ENCODE measurements at places on chromosomes 16 and 17.
A peak's percentile ranks its signal among the peaks of the same experiment; 100 is the strongest.

DNA sequence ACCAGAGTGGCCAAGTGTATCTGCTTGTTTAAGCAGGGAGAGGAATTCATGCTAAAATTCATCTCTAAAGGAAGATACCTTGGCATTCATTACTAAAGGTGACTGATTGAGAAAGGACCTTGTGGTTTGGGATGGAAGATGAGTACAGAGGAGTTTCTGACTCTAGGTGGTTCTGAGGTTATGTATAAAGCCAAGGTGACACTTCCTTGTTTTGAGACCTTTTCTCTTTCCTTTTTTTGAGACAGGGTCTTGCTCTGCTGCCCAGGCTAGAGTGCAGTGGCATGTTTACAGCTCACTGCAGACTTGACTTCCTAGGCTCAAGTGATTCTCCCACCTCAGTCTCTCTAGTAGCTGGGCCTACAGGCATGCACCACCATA, 9.1 kb downstream of the ABHD15 start:
- DNase-seq, result no peak

DNA sequence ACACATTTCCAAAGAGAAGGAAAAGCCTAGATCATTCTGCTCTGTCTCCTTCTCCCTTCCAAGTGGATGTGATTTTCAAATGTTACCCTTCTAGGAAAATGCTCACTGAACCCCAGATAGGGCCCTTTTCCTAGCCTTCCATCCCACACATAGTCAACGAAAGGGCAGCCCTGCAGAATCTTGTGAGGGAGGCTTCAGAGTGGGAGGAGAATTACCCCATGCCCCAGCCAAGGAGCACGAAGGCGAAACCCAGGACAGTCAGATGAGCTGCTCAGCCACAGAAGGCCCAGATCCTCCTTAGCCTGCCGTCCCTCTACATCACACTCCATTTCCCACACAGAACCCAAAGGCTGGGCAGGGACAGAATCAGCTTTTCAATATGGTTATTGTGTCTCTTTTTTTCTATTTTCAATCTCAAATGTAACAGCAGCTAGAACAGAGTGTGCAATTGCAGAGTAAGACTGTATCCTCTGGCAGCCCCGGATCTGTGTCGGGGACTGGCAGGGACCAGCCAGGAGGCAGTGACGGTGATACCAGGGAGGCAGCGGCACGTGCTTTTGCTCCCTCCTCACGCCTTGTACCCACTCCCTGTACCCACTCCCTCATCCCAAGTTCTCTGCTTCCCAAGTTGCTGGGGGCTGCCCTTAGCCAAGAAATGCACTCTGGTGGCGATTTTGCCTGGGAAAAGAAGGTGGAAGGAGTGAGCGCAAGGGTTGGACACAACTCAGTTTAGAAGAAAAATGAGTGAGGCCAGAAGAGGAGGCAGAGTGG, 3.7 kb upstream of the SDK2 start:
- no peak for DNase-seq

DNA sequence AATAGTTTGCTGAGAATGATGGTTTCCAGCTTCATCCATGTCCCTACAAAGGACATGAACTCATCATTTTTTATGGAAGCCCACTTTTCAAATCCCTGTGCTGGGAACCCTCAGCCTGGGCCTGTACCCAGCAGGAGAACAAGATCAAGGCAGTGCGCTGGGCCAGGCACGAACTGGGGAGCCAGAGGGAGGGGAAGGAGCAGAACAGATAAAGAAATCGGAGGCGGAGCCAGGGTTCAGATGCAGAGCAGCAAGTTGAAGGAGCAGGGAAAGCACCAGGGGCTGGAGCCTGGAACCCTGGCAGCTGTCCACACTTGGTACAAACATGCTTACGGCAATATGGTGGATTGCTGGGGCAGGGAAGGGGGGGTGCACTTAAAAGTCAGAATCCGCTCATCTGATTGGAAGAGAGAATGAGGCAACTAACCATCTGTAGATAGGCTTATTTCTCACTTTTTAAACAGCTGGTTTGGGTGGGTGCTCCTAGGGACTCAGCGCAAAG, 107.5 kb downstream of the NOG start:
- DNase-seq, result no peak

GRCh38 chr17:57415751-57416207, 159.5 kb downstream of the MSI2 start:
- DNase-seq, result no peak

DNA sequence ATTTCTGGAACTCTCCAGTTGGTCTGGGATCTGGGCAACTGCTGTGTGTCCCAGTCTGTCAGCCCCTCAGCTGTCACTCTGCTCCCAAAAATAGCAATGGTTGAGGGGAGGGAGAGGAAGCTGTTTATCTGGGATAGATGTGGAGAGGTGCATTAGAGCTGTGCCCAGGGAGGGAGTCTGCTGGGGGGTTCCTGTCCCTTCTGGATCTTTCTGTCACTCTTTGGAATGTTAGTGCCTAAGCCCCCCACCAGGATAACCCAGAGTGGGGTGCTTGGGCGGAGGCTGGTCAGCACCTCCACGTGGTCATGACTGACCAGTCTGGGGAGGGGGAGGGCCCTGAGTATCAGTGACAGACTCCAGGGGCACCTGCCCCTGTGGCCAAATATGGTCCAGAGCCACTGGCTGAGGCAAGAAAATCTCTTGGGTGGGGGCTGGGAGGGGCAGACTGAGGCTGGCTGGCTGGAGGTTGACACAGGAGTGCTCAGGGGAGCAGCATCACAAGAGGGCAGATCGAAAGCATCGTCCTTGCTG, at the start of gene UNC45B:
Gene UNC45B, plus strand, starts transcription at position 443 of the 531 bp plus-strand sequence. CDS start 447 bp downstream, outside the sequence.
- no peak for DNase-seq

GRCh38 chr16:72800524-72801161, 247.3 kb downstream of the ZFHX3 start:
- DNase-seq, result no peak

- DNase-seq, result no peak
Observed at GRCh38 chr17:80183581-80184422, 14.0 kb downstream of the CARD14 start.

- no peak for DNase-seq
Observed at GRCh38 chr17:56601591-56601990, 8.1 kb downstream of the NOG start.

- DNase-seq, result no peak
Observed at GRCh38 chr17:44216694-44217093, 2.8 kb downstream of the UBTF start.

DNA sequence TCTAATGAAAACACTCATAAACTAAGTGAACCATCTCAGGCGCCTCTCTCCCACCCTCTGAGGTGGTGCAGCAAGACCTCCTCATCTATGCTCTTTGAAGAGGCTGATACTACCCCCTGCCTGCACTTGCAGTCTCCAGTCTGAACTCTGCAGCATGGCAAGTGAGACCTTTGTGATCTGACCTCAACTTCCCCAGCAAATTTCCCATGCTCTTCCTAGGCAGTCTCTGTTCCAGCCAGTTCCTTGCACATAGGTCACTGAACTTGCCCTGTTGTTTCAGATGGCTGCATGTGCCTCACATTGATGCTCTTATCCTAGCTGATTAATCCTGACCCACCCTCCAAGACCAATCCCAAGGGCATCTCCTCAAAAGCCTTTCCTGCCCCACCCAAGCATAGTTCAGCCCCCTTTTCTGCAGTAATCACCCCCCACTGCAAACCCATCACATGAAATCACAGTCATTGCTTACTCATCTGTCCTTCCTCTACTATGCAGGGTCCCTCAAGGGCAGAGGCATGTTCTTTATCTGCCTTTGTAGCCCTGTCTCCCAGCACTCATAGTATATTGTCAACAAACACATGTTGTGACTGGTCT, 42.0 kb downstream of the TBX21 start:
- DNase-seq, result no peak

DNA sequence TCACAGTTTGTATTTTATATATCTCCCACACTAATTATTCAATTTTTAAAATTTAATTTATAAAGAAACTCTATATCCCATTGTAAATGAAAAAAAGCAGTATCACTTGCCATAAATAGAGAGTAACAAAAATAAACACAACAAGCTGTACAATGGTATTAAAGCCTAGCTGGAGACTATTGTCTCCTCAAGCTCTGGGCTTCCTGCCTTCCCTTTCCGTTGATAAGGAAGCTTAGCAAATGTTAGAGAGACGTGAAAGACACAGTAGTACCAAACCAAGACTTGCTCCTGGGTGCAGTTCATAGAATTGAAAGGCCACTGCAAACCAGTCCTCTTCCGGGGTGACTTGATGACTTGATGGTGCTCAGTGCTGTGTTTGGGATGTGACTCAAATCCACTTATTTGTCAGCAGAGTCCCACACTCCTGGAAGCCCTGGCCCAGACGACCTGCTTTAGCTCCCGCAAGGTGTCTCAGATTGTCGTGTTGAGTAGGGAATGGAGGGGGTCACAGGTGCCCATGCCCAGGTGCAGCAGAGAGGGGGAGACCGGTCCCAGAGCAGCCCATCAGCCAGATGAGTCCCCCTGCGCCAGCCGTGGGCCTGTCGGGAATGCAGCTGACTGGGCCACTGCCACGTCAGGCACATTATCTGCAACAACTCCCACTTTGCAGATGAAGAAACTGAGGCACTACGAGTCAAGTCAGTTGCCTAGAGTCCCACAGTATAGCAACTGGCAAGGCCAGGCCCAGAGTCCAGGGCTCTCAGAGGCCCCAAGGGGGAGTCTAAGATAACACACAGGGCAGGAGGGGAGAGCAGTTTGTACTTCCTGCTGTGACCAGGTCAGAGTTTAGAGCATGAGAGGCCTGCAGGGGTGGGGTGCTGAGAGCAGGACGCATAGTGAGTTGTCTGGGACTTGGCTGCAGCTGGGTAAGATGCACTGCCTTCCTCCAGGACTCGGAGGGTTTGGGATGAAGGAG, 40.5 kb downstream of the PSME3IP1 start:
- DNase-seq, result no peak

- DNase-seq, result no peak
Observed at GRCh38 chr17:76178124-76178523, 37.1 kb upstream of the FOXJ1 start.

GRCh38 chr16:19179546-19180490, 11.8 kb downstream of the SYT17 start:
- DNase-seq, result peak; percentile 32

GRCh38 chr17:40623419-40624210, 24.0 kb downstream of the SMARCE1 start:
- no peak for DNase-seq

- DNase-seq, result no peak
Observed at GRCh38 chr16:87555647-87556046, 46.7 kb upstream of the JPH3 start.

- peak; percentile 94 for DNase-seq
Observed at GRCh38 chr17:18225121-18225641, at the start of gene LLGL1. TSS of gene LLGL1 (plus strand) at chr17:18225635. CDS start at chr17:18225683, 48 bp downstream.

DNA sequence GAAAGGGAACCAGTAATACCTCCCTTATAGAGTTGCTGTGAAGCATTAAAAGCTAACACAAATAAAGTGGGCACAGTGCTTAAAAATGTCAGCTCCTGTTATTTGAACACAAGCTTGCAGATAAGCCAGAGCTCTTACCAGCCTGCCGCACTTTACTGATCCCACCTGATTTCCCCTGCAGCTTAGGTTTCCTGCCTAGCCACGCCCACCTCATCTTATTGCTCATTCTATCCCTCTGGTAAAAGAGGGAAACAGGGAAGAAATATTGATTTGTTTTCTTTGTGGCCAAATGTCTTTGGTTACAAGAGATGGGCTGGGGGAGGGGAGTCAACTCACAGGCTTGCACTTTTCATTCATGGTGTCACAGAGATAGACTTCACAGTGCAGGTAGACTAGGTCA, 9.6 kb upstream of the GP2 start:
- no peak for DNase-seq

DNA sequence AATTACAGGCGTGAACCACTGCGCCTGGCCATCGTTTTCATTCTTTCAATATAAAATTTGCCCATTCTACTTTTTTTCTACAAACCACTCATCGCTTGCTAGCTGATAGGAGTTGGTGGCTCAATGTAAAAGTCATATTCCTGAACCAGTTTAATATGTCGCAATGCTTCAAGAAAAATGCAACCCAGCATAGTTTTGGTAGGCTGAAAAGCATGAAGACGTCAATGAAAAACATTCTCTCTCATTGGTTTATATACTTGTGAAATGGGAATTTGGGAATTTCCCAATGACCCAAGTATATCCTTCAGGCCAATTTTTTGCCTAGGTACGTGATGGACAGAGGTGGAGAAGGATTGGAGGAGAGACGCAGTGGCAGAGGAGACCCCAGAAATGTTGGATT, 26.9 kb downstream of the USP43 start:
- no peak for DNase-seq

DNA sequence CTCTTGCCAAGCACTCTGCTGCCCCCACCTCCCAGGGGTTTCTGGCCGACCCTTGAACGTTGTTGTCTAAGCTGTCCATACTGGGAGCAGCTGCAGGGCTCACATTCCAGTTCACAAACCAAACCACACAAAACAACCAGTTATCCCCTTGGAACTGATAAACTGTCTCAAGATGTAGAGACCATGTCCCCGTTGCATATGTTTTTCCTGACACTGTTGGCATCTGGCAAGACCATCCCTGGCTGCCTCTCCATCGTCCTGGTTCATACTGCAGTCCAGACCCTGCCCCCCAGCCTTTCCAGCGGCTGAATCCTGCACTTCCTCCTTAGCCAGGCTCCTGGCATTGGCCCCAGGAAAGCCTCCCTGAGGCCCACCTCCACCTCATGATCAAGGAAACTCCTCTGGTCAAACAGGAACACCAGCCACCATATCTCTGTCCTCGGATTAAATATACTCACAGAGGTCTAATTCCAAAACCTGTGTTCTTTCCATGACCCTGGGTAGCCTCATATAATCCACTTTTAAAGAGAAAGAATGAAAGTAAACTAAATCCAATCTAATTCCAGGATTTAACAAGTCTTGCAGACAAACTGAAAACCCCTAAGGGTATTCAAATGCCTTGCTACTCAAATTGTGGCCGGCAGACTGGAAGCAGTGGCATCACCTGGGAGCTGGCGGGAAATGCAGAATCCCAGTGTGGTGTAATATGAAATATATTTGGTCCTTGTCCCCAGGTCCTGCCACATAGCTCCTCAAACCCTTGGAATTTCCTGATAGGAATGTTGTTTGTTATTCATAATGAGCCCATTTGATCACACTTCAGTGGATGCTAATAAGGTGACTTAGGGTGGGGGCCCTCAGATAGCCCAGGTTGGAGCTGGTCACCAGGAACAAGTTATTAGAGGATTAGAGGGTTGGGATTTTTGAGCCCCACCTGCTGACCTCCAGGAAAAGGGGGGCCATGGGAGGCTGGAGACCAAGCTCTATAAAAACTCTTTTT, 14.2 kb downstream of the GAS7 start:
- no peak for DNase-seq

- no peak for DNase-seq
Observed at GRCh38 chr16:87442581-87442966, 50.2 kb downstream of the ZCCHC14 start.

DNA sequence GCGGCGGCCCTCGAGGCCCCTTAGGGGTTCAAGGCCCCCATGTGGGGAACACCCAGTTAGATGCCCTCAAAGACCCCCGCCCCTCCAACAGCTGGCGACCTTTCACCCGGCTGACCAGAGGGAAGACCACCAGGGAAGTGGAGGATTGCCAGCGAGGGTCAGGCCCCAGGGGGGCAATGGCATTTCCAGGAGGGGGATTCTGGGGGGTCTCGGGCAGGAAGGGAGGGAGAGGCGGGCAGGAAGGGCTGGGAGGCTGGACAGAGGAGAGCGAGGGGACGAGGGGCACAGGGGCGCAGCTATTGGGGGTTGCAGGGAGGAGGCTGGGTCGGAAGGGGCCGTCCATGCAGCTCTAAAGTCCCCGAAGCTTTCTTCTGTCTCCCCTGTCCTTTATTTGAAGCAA, 139.5 kb downstream of the C16orf95 start:
- DNase-seq, result no peak

GRCh38 chr17:75825149-75825552, 19.1 kb downstream of the UNC13D start:
- no peak for DNase-seq

All from putamen (tissue), 1 donor.